ENCODE measurements at places on chromosomes 2 and 18.
A peak's percentile ranks its signal among the peaks of the same experiment; 100 is the strongest.

- DNase-seq: no peak
- H3K4me3 ChIP-seq: no peak overlapping the region
- no peak overlapping the region for H3K27ac ChIP-seq
- no peaks in the 10 kb centered on the region for H3K4me1 ChIP-seq
Measured at GRCh38 chr18:76621782-76622495, 126.9 kb upstream of the ZNF516 start.

DNA sequence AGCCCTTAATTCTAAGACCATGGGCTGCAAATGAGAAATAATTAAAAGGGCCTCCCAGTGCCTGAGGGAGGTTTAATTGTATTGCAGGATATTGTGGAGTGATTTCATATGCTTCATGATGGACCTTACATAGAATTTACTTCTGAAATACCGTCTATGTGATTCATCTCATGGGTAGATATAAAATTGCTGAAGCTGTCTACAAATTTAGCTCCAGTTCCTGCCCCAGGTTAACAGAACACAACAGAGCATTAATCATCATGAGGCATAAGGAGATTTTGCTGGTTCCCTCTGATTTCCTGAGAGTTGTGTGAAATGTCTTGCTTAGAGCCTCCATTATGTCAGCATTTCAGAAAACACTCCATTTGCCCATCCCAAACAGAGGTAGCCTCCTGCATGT, 770 bp downstream of the UPP2 start:
- H3K36me3 ChIP-seq: no peaks in the 10 kb centered on the region
- 0 out of 2 replicates have a peak, but pooled peaks cover 5% of the 10 kb centered on the region for H3K4me1 ChIP-seq
- peak; percentile 40 for DNase-seq
- H3K4me3 ChIP-seq: no peak overlapping the region

DNA sequence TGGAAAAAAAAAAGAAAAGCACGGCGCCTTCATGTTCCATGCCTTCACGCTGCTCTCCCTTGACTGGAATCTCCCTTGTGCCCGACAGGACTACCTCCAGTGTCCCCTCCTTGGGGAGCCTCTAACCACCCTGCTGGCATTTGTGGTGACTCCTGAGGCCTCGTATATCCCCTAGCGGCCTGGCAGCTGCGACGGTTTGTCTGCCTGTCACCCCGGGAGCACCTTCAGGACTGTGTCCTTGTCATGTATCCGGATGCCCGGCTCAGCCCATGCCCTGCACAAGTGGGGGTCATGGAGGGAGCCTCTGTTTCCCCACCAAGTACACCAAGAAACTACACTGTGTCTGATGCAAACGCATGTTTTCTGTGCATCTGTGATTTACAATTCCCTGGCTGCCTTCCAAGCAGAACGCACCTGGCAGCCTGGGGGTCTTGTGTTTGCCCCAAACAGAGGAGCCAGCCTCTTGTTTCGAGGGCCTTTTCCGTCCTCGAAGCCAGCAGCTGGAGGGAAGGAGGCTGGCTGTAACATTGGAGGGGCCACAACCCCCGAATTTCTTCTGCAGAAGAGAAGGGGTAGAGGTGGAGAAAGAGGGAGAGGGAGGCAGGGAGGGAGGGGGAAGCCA, 18.9 kb downstream of the TWIST2 start:
- H3K4me3 ChIP-seq: no peak overlapping the region
- H3K27me3 ChIP-seq: no peaks in the 10 kb centered on the region
- H3K36me3 ChIP-seq: no peaks in the 10 kb centered on the region
- H3K4me1 ChIP-seq: peaks cover 31% of the 10 kb centered on the region
- DNase-seq: no peak
- H3K27ac ChIP-seq: no peak overlapping the region

GRCh38 chr18:60671021-60671420, 298.4 kb upstream of the MC4R start:
- H3K27me3 ChIP-seq: peaks cover 11% of the 10 kb centered on the region
- no peak for DNase-seq

DNA sequence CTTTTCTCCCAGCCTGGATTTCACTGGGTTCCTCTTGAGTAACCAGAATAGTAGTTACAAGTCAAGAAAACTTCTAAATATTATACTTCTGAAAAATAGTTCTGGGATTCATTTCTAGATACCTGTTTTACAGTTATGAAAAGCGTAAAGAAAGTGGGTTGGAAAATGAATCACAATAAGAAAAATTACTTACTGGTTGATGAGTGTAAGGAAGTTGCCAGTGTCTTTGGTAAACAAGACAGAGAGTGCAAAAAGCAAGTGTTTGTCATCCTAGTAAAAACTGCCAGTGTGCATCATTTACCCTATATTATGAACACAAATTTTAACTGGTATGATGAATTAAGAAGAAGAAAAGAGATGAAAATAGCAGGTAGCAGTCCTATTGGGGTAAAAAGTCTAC, 88.9 kb downstream of the R3HDM1 start:
- H3K36me3 ChIP-seq: peaks cover 3% of the 10 kb centered on the region
- no peak overlapping the region for H3K4me3 ChIP-seq
- H3K27ac ChIP-seq: 0 out of 2 replicates have a peak overlapping the region, but pooled peaks have one; percentile 9
- H3K4me1 ChIP-seq: peaks cover 9% of the 10 kb centered on the region
- peak; percentile 31 for DNase-seq
- no peaks in the 10 kb centered on the region for H3K27me3 ChIP-seq

- no peak overlapping the region for H3K27ac ChIP-seq
- H3K4me1 ChIP-seq: no peaks in the 10 kb centered on the region
- H3K36me3 ChIP-seq: no peaks in the 10 kb centered on the region
- H3K27me3 ChIP-seq: no peaks in the 10 kb centered on the region
- H3K4me3 ChIP-seq: no peak overlapping the region
- DNase-seq: no peak
Measured at GRCh38 chr18:44741085-44741484, 60.4 kb downstream of the SETBP1 start.

- H3K36me3 ChIP-seq: no peaks in the 10 kb centered on the region
- H3K27me3 ChIP-seq: no peaks in the 10 kb centered on the region
- H3K4me3 ChIP-seq: peak overlapping the region; percentile 28
- peak overlapping the region; percentile 79 for H3K27ac ChIP-seq
Measured at GRCh38 chr2:169091761-169092519, 22.6 kb downstream of the DHRS9 start.

DNA sequence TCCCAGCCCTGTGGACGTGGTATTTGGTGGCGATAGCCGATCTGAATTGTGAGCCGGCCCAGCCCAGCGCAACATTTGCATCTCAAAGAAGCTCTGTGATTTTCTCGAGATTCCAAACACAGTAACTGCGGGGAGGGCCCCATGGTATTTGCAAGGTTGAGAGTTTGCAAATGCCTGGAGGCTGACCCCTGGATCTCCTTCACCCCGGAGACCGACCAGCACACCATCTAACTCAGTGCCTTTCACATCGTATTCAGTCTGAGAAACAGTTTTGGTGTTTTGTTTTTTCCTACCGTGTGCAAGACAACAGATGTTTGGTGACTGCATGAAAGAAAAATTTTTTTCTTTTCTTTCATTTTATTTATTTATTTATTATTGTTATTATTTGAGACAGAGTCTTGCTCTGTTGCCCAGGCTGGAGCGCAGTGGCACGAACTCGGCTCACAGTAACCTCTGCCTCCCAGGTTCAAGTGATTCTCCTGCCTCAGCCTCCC, 40.3 kb downstream of the MYCN start:
- H3K36me3 ChIP-seq: no peaks in the 10 kb centered on the region
- H3K4me3 ChIP-seq: no peak overlapping the region
- DNase-seq: no peak
- peaks cover 13% of the 10 kb centered on the region for H3K27me3 ChIP-seq
- H3K4me1 ChIP-seq: no peaks in the 10 kb centered on the region

DNA sequence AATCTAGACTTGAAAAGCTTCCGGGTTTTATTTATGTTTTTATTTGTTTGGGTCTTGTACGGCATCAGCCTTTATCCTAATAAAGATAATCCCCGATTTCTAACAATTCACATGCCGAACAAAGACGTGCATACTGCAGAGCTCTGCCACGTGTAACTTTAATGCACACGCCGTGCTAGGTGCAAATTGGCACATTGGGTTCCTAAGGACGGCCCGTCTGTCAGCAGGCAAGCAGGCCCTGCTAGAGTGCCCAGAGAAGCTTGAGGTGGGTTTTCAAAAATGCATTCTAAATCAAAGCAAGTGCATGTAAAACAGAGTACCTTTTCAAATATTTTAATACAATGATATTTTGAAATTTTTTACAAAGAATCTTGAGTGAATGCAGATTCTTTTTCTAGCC, 806.4 kb upstream of the POU3F3 start:
- H3K4me3 ChIP-seq: no peak overlapping the region
- no peaks in the 10 kb centered on the region for H3K36me3 ChIP-seq
- H3K27ac ChIP-seq: no peak overlapping the region

DNA sequence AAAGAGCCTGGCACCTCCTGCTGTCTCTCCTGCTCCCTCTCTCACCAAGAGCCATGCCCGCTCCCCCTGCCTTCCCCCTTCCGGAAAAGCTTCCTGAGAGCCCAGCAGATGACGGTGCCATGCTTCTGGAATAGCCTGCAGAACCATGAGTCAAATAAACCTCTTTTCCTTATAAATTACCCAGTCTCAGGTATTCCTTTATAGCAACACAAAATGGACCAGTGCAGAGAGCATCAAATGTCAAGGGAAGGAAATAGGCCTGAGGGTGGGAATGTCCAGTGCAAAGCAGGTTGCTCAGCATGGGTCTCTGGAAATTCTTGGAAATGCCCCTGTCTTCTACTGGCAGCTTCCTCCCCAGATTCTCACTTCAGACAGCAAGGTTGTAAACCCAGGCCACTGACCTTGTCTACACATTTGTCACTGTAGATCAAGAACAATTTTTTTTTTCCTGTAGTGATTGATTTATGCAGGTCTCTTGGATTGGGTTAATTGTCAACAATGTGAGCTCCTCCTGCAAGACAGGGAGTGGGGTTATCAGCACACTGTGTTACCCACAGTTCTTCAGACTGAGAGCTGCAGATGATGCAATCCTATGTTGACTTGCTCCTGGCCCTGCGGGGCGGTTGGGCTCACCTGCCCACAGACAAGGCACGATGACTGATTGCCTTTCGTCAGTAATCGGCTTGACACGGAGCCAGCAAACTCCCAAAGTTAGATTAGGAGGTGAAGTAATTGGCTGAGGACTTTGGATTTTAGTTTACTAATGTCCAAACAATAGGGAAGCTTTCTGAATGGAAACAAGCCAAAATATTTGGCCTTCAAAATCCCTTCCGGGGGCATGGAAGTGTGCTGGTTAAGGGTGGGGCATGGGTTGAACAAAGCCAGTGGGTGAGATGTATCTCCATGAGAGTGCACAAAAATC, 5.4 kb upstream of the BOD1L2 start:
- DNase-seq: peak; percentile 10
- H3K27ac ChIP-seq: no peak overlapping the region
- no peaks in the 10 kb centered on the region for H3K36me3 ChIP-seq
- H3K4me3 ChIP-seq: no peak overlapping the region
- peaks cover 53% of the 10 kb centered on the region for H3K27me3 ChIP-seq

- no peak for DNase-seq
- H3K27ac ChIP-seq: no peak overlapping the region
- H3K27me3 ChIP-seq: no peaks in the 10 kb centered on the region
- H3K4me3 ChIP-seq: no peak overlapping the region
- peaks cover 6% of the 10 kb centered on the region for H3K36me3 ChIP-seq
- H3K4me1 ChIP-seq: no peaks in the 10 kb centered on the region
Measured at GRCh38 chr2:132642415-132642814, 27.6 kb downstream of the LYPD1 start.

GRCh38 chr2:239236043-239236807, 164.6 kb downstream of the HDAC4 start:
- DNase-seq: no peak
- H3K4me1 ChIP-seq: no peaks in the 10 kb centered on the region
- H3K4me3 ChIP-seq: no peak overlapping the region
- no peak overlapping the region for H3K27ac ChIP-seq

- H3K36me3 ChIP-seq: no peaks in the 10 kb centered on the region
- no peaks in the 10 kb centered on the region for H3K4me1 ChIP-seq
- no peak overlapping the region for H3K4me3 ChIP-seq
Measured at GRCh38 chr2:124289615-124290014, 264.5 kb downstream of the CNTNAP5 start.
